ENCODE measurements at places on chromosomes 7 and 10.

DNA sequence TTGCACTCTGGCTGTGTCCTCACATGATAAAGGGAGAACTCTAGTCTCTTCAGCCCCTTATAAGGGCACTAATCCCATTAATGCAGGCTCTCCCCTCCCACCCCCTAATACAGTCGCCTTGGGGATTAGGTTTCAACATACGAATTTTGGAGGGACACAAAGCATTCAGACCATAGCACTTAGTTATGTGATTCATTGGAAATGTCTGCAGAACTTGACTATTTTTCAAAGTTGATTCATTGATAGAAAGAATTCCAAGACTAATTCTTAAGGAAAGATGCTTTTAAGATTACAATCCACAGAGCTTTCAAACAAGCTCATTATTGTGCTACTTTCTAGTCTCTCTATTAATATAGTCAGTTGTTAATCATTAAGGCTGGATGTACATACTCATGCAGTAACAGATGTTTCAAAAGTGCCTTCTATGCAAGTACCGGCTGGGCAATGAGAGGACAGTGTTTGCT lies 85.3 kb upstream of the RPA3 start:
- DNase-seq = no peak

DNA sequence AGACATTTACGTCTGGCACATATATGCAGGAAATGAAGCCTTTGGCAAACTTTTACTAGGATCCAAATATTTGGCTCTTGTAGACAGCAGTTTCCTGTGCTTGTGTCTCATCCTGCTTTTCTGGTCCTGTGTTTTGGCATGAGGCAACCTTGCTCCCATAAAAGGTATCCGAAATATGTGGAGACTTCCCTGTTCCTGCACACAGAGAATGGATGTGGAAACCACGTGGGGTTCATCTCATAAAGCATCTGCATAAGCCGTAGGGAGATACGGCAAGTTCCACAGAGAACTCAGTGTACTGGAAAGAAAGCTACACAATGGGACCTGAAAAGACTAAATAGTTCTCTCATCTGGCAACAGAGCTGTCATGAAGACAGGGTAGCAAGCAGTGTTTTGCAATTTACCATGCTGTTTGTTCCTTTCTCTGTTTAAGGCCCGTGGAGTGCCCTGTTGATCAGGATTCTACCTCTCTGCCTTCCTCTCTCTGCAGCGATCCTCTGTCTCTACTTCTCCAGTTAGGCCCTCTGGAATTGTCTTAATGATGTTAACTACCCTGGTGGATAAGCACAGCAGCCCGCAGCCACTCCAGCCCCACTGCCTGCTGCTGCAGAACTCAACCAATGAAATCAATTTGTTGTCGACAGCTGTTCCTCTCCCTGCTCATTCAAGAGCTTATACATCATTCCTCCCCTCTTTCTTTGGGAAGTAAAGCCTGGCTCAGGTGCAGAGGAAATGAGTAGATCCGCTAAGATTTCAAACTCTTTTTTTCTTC lies 293.6 kb downstream of the CSTF2T start:
- no peak for DNase-seq

- peak; percentile 84 for DNase-seq
These were observed 386.8 kb upstream of the POT1 start for GRCh38 chr7:125316466-125316865.

GRCh38 chr7:66905278-66905677 lies 15.7 kb upstream of the TMEM248 start:
- no peak for DNase-seq

GRCh38 chr10:125130916-125131315 lies 29.4 kb downstream of the CTBP2 start:
- DNase-seq = no peak

GRCh38 chr10:46523119-46523961 lies 33.1 kb downstream of the GPRIN2 start:
- DNase-seq = no peak

DNA sequence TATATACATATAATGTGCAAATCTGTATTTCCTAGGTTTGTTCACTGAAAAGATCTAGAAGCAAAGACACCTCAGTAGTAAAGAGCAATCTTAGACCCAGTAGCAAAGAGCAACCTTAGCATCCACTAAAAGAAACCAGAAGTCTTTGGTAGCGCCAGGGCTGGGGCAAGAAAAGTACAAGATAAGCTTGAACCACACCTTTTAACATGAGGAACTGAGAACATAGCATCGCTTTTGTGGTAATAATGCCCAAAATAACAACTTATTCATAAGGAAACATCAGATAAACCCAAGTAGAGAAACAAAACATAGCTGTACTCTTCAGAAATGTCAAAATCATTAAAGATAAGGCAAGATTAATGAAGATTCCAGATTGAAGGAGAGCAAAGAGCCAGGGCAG lies 173.4 kb downstream of the IMMP2L start:
- DNase-seq = no peak

DNA sequence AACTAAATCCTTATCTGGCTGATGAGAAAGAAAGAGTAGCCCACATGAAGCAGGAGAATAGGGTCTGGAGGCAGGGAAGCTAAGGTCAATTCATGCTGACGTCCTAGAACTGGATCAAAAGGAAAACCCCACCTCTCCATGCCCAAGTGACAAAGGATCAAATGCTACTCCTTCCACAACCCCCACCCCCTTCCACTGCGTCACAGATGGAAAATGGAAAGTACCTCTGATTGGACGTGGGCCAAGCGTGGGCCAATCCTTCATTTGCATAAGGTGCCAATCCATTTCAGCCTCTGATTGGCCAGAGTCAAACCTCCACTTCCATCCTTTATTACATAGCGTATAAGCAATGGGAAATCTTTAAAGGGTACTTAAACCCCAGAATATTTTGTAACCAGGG lies 431.3 kb upstream of the ETV1 start:
- no peak for DNase-seq

DNA sequence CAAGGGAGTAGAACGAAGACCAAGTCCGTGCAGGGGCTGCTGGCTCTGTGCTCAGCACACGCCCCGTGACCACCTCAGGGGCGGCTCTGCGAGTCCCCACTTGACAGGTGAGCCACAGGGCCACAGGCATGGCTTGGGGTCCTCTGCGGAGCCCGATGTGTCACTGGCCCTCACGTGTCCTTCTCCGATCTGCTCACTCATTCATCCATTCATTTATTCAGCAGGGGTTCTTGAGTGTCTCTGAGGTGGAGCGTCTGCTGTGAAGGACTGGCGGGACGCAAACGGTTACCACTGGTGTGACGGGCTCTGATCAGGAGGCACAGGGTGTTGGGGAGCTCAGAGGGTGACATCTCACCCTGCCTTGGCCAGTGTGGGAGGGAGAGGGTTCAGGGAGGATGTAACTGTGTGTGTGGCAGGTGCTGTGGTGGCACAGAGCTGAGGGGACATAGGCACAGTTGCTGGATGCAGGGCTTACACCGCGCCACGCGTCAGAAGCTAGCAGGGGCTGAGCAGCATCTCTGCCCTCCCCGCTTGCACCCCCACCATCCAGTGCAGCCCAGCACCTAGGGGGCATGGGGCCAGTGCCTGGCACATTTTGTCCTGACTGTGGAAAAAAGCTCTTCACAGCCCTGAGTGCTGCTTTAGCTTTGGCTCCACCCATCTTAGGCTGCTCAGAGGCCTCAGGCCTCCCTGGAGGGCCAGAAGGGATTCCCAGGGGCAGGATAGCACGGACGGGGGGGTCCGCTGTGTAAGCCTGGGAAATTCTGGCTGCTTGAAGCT lies 116.8 kb downstream of the LHPP start:
- no peak for DNase-seq

- DNase-seq = no peak
These were observed 278.5 kb downstream of the DNAJB6 start for GRCh38 chr7:157615101-157615817.

GRCh38 chr7:113230691-113231090 lies 112.3 kb upstream of the SMIM30 start:
- DNase-seq = no peak

DNA sequence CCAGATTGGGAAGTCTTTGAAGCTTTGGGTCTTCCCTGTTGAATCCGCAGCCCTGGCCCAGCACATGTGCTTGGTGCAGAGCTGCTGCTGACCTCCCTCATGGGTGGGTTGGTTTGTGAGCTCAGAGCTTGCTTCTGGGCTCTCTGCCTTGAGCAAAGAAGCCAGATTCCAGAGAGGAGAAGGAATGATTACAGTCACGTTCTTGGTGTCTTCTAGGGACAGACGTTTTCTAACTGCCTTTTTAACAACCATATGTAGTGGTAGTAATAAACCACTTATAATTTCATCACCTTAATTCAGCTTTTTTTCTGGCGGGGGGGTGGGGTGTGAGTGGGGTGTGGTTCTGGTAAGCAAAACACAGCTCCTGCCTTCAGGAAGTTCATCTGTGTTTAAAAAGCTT lies 39.5 kb downstream of the LRMDA start:
- DNase-seq = no peak

GRCh38 chr10:119786117-119786769 lies 60.4 kb downstream of the INPP5F start:
- DNase-seq = peak; percentile 25

DNA sequence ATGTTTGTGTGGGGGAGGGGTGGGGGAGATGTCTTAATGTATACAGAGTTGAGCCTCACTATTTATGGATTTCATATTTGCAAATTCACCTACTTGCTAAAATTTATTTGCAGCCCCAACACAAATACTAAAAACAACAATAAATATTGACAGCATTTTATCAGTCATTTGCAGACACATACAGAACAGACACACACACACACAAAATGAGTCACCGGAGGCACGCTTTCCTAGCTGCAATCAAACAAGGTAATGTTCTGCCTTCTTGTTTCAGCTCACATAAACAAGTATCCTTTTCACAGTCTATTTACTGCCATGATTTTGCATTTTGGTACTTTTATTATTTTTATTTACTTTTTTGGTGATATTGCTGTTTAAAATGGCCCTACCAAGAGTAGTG lies 88.5 kb downstream of the IPMK start:
- DNase-seq = no peak

- DNase-seq = no peak
These were observed 52.6 kb downstream of the ADCY1 start for GRCh38 chr7:45626441-45627430.

- no peak for DNase-seq
These were observed 13.3 kb downstream of the JMJD1C start for GRCh38 chr10:63452524-63452923.

DNA sequence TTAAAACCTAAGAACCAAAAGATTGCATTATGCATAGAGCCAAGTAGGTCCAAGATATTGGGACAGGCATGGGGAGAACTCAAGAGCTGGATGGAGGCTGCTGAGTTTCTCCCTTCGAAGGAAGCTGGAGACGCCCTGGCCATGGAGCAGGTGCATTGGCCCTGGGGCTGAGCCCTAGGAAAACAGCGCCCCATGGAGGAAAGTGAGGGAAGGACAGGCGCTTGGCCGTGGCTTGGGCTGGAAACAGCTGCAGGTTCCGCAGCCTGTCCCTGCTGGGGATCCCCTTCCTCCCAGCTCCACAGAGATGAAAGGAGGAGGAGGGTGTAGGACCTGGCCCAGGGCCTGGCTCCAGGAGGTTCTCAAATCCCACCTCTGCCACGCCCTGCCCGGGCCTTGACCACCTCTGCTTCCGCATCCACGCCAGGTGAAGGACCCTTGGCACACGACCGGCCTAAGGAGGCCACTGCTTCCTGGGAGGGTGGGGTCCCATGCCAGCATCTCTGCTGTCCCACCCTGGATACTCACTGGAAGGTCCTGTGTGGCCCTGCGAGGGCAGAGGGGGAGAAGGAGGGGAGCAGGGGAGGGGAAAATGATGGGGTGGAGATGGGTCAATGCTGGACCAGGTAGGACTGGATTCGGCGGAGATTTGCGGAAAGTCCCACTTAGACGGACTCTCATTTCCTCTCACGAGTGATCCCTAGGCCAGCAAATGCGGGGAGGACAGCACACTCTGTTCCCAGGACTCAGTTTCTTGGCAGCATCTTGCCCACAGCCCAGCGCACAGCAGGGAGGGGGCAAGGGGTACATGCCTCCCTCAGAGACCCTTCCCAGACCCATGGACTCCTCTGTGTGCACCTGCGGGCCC lies 258.6 kb upstream of the TCERG1L start:
- DNase-seq = no peak

- DNase-seq = no peak
These were observed 650.4 kb upstream of the CELF2 start for GRCh38 chr10:10367264-10367663.

DNA sequence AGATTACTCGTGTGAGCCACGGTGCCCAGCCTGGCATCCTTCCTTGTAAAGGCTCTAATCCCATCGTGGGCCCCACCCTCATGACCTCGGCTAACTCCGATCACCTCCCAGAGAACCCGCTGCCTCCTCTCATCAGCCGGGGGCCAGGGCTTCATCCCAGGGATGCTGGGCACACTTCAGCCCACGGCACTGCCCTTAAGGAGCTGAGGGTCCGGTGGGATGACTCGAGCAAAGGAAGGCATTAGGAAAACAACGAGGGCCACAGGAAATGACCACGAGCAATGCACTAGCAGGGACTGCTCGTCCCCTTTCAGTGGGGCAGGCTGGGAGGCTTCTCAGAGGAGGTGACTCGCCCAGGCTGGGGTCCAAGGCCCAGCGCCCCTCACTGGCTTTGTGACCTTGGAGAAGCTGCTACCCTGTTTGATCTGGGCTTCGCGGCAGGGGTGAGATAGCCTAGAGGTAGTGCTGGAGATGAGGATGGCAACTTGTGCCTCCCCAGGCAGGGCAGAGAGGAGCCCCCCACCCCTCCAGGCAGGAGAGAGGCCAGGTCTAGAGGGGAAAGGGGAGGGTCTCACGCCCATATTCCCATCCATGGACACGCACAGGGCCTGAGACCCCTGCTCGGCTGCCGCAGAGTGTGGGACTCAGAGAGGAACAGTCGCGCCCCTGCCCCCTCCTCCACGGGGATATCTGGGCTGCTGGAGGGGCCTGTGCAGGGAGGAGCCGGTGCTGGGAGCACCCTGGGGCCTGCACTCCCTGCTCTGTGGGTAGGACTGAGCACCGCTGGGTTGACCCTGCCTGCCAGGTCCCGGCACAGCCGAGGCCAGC lies 26.8 kb downstream of the ELFN1 start:
- DNase-seq = no peak

GRCh38 chr10:70324339-70324861 lies 40.6 kb upstream of the NPFFR1 start:
- no peak for DNase-seq

- DNase-seq = no peak
These were observed 4.1 kb downstream of the HOXA9 start for GRCh38 chr7:27161214-27161720.

DNA sequence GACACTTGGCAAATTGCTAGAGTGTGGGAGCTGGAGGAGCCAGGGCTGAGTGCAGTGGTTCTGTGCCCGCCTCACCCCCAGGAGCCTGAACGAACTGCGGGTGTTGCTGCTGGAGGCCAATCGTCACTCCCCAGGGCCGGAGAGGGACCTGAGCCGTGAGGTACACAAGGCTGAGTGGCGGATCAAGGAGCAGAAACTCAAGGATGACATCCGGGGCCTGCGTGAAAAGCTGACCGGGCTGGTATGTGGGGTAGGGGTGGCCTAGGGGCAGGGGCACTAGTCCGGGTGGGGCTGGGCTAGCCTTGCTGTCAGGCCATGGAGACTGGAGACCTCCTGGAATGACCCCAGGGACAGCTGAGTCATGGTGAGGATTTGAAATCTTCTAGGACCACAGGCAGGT lies 56.7 kb upstream of the GTF2IRD1 start:
- no peak for DNase-seq
